ENCODE measurements at places on chromosomes 2 and 18.

GRCh38 chr2:38740851-38741731 lies 10.1 kb downstream of the SRSF7 start:
- DNase-seq = peak; percentile 39
- no peak overlapping the region for H3K4me3 ChIP-seq
- peaks cover 55% of the 10 kb centered on the region for H3K4me1 ChIP-seq
- H3K36me3 ChIP-seq = peaks cover 69% of the 10 kb centered on the region

- peak; percentile 22 for DNase-seq
- no peak overlapping the region for H3K27ac ChIP-seq
- peaks cover 10% of the 10 kb centered on the region for H3K36me3 ChIP-seq
- peaks cover 16% of the 10 kb centered on the region for H3K4me1 ChIP-seq
- H3K27me3 ChIP-seq = peaks cover 37% of the 10 kb centered on the region
- peak overlapping the region; percentile 39 for H3K4me3 ChIP-seq
Observed at GRCh38 chr18:28177828-28178635, 1.1 kb upstream of the CDH2 start.

- H3K36me3 ChIP-seq = no peaks in the 10 kb centered on the region
- peaks cover 11% of the 10 kb centered on the region for H3K4me1 ChIP-seq
- peak overlapping the region; percentile 14 for H3K27ac ChIP-seq
- DNase-seq = peak; percentile 43
Observed at GRCh38 chr2:220935789-220936321, 636.2 kb downstream of the EPHA4 start.

DNA sequence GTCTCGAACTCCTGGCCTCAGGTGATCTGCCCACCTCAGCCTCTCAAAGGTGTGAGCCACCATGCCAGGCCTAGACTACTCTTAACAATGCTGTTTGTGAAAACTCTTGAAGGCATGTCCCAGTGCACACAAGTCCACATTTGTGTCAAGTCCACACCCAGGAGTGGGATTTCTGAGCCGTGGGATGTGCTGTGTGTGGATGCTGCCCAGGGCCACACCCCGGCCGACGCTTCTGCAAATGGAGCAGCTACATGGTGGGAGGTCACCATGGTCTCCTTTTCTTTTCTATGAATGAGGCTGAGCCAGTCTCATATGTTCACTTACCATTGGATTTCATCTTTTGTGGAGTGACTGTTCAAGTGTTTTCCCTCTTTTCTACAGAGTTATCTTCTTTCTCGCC lies 15.8 kb downstream of the SNED1 start:
- no peaks in the 10 kb centered on the region for H3K27me3 ChIP-seq
- H3K4me3 ChIP-seq = no peak overlapping the region
- DNase-seq = no peak
- no peak overlapping the region for H3K27ac ChIP-seq

GRCh38 chr18:3595369-3596273 lies 145.6 kb downstream of the TGIF1 start:
- peak overlapping the region; percentile 92 for H3K4me3 ChIP-seq

GRCh38 chr2:1745171-1746023 lies 1.1 kb upstream of the PXDN start:
- H3K4me3 ChIP-seq = no peak overlapping the region
- H3K4me1 ChIP-seq = peaks cover 3% of the 10 kb centered on the region
- no peaks in the 10 kb centered on the region for H3K36me3 ChIP-seq
- no peak for DNase-seq
- no peak overlapping the region for H3K27ac ChIP-seq

DNA sequence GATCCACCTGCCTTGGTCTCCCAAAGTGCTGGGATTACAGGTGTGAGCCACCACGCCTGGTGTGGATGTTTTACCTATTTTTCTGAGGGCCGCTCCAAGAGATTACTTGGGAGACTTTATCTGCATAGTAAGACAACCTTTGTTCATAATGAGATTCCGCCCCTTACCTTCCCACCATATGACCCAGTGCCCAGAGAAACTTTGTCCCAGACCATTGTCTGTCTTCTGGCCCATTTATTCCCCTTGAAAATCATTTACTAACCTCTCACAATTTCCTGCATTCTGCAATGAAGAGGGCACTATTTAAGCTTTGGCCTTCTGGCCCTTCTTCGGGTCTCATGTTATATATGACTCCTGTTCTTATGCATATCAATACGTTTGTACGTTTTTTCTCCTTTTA lies 13.7 kb upstream of the TMEM37 start:
- no peaks in the 10 kb centered on the region for H3K36me3 ChIP-seq
- H3K27me3 ChIP-seq = peaks cover 16% of the 10 kb centered on the region
- no peak overlapping the region for H3K4me3 ChIP-seq
- no peaks in the 10 kb centered on the region for H3K4me1 ChIP-seq

DNA sequence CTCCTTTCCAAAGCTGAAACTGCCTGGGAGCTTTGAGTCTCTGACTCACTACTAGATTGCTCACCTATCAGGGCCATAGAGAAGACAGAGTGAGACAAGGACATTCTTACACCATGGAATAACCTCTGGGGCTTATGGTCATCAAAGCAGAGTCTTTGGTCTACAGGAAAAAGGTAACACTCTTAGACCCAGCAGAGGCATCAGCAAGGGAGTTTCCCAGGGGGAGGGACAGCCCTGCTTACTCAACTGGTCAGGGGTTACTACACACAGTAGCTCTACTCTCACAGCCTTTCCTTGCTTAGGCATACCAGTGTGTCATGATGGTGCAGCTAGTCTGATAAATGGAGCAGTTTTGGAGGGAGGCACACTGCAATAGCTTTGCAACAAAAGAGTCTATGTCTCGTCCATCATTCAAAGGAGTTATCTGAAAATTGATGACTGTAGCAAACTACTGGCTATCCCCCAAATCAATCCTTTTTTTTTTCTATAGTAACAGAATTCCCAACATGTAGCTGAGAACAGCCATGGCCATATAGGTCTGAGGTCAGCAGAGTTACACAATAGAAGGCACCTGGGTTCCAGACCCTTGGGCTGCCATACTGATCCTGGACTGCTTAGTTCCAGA lies 22.4 kb upstream of the CD28 start:
- peaks cover 34% of the 10 kb centered on the region for H3K4me1 ChIP-seq
- no peaks in the 10 kb centered on the region for H3K36me3 ChIP-seq
- H3K27me3 ChIP-seq = no peaks in the 10 kb centered on the region
- H3K27ac ChIP-seq = no peak overlapping the region
- DNase-seq = peak; percentile 66

GRCh38 chr2:28607730-28608499 lies 112.1 kb downstream of the PLB1 start:
- DNase-seq = no peak
- no peaks in the 10 kb centered on the region for H3K27me3 ChIP-seq
- H3K4me3 ChIP-seq = no peak overlapping the region
- no peak overlapping the region for H3K27ac ChIP-seq

- peaks cover 23% of the 10 kb centered on the region for H3K36me3 ChIP-seq
- DNase-seq = peak; percentile 50
- no peak overlapping the region for H3K27ac ChIP-seq
- H3K27me3 ChIP-seq = peaks cover 1% of the 10 kb centered on the region
- no peak overlapping the region for H3K4me3 ChIP-seq
Observed at GRCh38 chr2:222561817-222562645, 93.9 kb downstream of the FARSB start.

DNA sequence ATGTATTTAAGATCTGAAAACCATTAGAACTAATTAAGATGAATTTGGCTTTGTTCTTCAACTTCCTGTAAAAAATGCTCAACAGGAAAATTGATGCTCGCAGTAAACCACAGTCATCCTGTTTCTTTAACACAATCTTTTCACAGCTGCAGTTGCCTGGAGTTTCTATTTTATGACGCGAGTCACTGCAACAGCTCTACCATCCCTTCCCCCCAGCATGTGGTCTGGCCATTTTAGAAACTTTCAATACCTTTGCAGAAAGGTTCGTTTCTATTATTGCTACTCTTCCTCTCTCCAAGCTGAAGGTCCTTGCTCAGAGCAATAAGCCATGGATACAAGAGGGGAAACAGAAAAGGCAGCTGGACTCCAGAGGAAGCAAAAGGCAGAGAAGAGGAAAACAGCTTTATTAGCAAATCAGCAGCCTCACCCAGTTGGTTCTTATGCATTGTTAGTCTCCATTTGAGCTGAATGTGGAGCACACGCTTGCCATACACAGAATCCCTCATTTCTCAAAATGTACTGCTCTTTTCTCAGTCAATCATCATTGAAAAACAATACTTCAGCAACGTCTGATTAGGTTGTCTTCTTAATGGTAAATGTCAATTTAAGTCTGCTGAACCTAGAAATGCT lies 3.9 kb downstream of the WIPF1 start:
- H3K27ac ChIP-seq = peak overlapping the region; percentile 97
- peak; percentile 80 for DNase-seq
- peak overlapping the region; percentile 70 for H3K4me3 ChIP-seq

- DNase-seq = no peak
- no peak overlapping the region for H3K4me3 ChIP-seq
- H3K36me3 ChIP-seq = no peaks in the 10 kb centered on the region
- no peak overlapping the region for H3K27ac ChIP-seq
- no peaks in the 10 kb centered on the region for H3K27me3 ChIP-seq
- H3K4me1 ChIP-seq = no peaks in the 10 kb centered on the region
Observed at GRCh38 chr2:64403426-64403825, 50.5 kb upstream of the LGALSL start.

DNA sequence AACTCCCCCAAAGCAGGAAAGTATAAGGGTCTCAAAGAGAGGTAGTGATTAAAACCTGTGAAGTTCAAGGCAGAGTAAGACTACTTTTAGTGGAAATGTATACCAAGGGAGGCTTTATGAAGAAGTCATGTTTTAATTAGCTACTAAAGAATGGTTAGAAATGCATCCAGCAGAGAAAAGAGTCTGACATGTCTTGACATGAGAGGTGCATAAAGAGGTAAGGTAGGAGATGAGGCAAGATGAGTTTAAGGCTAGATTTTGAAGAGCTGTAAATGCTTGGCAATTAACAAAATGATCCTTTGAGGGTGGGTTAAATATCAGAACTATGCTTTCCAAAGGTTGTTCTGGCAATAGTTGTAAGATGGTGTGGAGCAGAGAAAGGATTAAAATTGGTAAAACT lies 88.7 kb upstream of the WDSUB1 start:
- H3K36me3 ChIP-seq = peaks cover 10% of the 10 kb centered on the region
- no peak for DNase-seq
- no peak overlapping the region for H3K27ac ChIP-seq
- no peak overlapping the region for H3K4me3 ChIP-seq
- H3K4me1 ChIP-seq = no peaks in the 10 kb centered on the region
- no peaks in the 10 kb centered on the region for H3K27me3 ChIP-seq

DNA sequence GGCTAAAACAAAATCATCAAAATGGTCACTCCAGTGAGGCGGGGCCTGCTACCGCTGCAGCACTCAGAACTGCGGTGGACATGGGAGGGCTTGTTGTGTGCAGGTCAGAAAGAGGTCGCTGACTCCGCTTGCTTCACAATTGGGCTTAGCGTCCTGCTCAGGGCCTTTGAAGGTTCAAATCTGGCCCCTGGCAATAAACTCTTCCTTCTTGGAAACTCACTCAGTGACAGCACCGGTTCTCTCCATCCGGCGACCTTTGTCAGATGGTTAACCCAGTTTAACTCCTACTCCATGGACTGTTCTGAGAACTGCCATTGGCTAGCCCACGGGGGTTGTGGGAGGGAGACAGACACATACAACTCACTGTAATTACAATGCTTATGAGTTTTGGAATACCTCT lies 29.0 kb upstream of the LAPTM4A start:
- H3K27me3 ChIP-seq = no peaks in the 10 kb centered on the region
- H3K4me3 ChIP-seq = no peak overlapping the region
- no peak overlapping the region for H3K27ac ChIP-seq
- H3K36me3 ChIP-seq = no peaks in the 10 kb centered on the region
- no peak for DNase-seq

- no peak for DNase-seq
- H3K36me3 ChIP-seq = no peaks in the 10 kb centered on the region
Observed at GRCh38 chr2:231012463-231012862, 16.5 kb downstream of the SPATA3 start.

- no peak for DNase-seq
- no peak overlapping the region for H3K4me3 ChIP-seq
- peak overlapping the region; percentile 56 for H3K27ac ChIP-seq
- H3K36me3 ChIP-seq = no peaks in the 10 kb centered on the region
- no peaks in the 10 kb centered on the region for H3K27me3 ChIP-seq
Observed at GRCh38 chr2:65031341-65032018, 24.7 kb upstream of the CEP68 start.

GRCh38 chr2:183162362-183162761 lies 38.1 kb downstream of the NUP35 start:
- H3K4me1 ChIP-seq = no peaks in the 10 kb centered on the region
- no peaks in the 10 kb centered on the region for H3K27me3 ChIP-seq
- H3K27ac ChIP-seq = no peak overlapping the region

- H3K4me1 ChIP-seq = no peaks in the 10 kb centered on the region
- no peak for DNase-seq
- no peaks in the 10 kb centered on the region for H3K36me3 ChIP-seq
- H3K4me3 ChIP-seq = no peak within 1 kb of the TSS
Observed at GRCh38 chr2:108377815-108378630, at the start of gene SULT1C4. TSS of gene SULT1C4 (plus strand) at chr2:108377954. CDS start at chr2:108378338, 384 bp downstream.

DNA sequence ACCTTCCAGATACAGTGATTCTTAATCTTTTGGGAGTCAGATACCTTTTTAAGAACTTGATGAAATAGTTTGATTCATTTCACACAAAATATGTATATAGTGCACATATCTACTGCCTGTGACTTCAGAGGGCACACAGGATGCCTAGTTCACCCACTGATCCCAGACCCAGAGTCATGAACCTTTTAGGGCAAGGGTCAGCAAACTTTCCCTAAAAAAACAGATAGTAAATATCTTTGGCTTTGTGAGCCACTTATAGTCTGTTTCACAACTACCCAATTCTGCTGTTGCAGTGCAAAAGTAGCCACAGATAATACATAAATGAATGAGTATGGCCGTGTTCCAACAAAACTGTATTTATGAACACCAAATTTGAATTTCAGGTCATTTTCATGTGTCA lies 124.9 kb downstream of the ANKRD44 start:
- H3K4me1 ChIP-seq = peaks cover 87% of the 10 kb centered on the region
- DNase-seq = no peak
- H3K4me3 ChIP-seq = no peak overlapping the region
- peaks cover 48% of the 10 kb centered on the region for H3K36me3 ChIP-seq
- H3K27me3 ChIP-seq = no peaks in the 10 kb centered on the region

DNA sequence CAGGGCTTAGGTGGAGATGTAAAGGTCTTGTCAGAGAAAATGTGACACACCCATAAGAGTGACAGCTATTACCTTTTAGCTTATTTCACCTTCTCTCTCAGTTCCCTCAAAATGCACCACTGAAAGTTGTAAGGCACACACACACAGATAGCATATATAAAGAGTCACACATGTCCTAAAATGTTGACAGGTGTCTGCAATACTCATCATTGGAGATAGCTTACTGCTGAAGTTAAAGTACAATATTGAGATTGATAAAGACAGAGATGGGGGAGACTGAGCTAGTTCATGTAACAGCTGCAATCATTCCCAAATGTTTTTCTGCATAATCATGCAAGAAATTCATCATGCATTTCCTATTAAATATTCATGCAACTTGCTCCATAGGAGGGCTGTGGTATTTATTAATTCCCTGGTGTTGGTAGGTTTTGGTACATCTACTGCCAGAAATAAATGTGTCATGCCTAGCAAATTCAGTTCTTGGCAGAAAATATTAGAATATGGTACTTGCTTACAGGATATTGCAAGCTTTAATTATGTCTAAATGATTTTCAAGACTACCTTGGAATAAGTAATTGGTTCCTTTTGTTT lies 118.8 kb upstream of the RBMS1 start:
- no peaks in the 10 kb centered on the region for H3K36me3 ChIP-seq
- H3K4me1 ChIP-seq = peaks cover 47% of the 10 kb centered on the region
- DNase-seq = no peak
- H3K4me3 ChIP-seq = no peak overlapping the region
- H3K27me3 ChIP-seq = peaks cover 2% of the 10 kb centered on the region
